Erythroblast (primary cell): ENCODE measurements at places on chromosomes 2 and 18.
A peak's percentile ranks its signal among the peaks of the same experiment; 100 is the strongest.

DNA sequence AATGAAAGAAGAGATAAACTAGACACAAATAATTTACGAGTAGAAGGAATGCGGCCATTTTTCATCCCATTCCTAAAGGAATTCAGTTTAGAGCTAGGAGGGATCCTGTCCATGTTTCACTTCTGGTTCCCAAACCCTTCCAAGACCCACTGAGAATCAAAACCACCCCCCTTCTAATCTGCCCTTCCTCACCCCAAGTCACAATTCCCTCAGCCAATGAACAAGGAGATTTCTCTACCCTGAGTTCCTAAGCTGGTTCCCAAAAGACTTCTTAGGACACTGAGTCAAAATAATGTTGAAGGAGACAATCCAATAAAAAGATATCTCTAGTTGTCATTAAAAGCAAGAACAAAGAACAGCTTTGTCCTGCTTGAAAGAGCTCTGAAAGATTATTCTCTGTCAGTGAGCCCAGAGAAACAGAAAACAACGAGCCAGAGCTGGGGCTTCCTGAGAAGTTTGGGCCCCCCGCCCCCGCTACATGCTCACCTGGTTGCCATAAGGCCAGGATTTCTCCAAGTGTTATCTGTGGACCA is 45.7 kb downstream of the STK39 start:
- DNase-seq: no peak

GRCh38 chr2:11505652-11506610 is 27.9 kb upstream of the GREB1 start:
- no peak for DNase-seq

DNA sequence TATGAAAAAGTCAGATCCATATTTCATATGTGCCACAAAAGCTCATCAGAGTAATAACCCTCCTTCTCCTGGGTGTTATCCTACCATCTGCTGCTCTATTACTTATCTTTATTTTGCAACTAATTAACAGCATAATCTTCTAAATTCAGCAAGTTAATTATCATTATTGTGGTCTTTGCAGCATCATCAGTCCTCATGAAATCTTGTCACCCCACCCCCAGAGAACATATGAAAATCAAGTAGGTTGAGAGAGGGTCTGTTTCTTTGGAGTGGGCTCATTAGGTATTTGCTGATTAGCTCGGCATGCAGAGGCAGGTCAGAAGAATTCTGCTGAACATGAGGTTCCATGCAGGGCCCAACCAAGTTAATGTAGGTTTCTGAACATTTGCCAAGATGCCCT is 64.8 kb downstream of the ATF2 start:
- DNase-seq: peak; percentile 53

GRCh38 chr18:45854036-45854586 is 28.6 kb downstream of the SIGLEC15 start:
- DNase-seq: no peak

DNA sequence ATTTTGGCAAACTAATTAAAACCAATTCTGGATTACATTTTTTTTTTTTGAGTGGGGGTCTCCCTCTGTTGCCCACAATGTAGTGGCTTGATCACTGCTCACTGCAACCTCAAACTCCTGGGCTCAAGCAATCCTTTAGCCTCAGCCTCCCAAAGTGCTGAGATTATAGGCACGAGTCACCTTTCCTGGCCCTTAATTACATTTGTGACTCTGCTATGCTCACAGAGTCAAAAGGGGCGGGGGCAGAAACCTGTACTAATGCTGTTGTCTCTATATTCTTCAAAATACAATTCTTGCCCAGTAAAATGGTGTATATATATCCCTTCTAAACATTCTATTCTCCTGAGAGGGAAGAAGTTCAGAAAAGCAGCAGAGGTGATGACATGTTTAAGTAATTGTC is 23.2 kb downstream of the PRKD3 start:
- DNase-seq: no peak

GRCh38 chr18:31553800-31554199 is 37.9 kb upstream of the TTR start:
- no peak for DNase-seq
